ENCODE measurements at places on chromosomes 5 and 9.

- no peak for DNase-seq
Observed at GRCh38 chr5:123754908-123755307, 242.9 kb downstream of the CSNK1G3 start.

DNA sequence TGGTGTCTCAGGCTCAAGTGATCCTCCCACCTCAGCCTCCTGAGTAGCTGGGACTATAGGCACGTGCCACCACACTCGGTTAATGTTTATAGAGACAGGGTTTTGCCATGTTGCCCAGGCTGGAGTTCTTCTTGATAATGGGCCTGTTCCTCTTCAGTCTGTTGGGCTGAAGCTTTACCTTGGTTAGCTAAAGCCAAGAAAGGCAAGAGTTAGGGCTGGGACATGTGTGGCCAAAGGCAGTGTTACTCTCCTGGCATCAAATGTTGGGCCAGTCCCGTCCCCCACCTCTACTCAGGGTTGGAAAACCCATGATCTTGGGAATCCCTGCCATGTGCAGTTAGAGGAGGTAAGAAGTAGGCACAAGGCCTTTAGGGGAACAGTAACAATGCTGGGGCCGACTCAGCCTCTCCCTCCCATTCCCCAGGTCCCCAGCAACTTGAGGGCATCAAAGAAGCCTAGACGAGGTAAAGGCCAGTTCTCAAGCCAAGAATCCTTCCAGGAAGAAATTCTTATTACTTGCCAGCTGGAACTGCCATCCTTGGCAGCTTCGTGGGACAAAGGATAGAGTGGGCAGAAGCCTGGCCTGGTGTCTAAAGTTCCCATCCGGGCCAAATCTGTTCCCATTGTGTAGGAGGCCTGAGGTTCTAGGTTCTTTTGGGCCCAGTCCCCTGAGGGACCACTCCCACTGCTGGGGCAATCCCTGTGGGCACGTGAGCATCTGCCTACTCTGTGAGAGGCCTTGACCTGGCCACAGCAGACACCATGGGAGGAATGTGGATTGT, 4.5 kb downstream of the EGR1 start:
- DNase-seq = no peak

- DNase-seq = no peak
Observed at GRCh38 chr5:66617991-66618768, 22.0 kb downstream of the MAST4 start.

DNA sequence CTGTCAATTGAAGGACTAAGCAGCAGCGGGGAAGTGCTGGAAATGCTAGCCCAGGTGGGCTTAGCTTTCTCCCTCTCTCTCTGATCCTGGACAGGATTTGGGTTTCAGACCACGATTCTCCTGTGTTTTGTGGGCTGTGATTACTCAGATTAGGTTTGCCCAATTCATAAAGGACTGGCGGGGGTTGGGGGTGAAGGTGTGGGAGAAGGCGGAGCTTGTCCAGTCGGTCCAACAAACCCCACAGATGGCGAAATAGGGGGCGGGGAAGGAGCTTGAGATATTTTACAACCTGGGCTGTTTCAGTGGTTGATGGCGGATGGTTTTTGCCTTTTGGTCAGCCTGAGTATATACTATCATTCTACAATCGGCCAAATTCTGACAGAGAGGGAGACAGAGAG, 35.2 kb downstream of the PCDHAC2 start:
- no peak for DNase-seq

GRCh38 chr5:125659316-125660023, 763.7 kb upstream of the GRAMD2B start:
- DNase-seq = no peak

- DNase-seq = no peak
Observed at GRCh38 chr9:69885474-69885929, 64.9 kb downstream of the CFAP95 start.

All from activated gamma-delta T cell (primary cell).